ENCODE measurements at places on chromosomes 3 and 15.

DNA sequence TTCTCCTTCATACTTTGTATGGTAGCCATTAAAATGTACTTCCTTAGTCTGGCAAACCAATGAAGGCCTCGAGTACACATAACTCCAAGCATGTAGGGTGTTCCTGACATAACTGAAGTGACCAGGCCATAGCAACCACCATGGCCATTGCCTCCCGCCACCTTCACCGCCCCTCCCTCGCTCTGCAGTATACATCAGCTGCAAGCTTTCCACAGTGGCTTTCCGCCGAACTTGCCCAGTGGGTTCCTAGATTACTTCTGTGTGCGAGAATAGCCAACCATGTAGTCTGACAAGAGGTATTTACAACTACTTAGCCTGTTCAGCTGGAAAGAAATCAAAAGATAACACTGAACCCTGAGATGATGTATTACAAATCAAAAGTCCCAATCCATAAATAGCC, 3.4 kb upstream of the CTNNB1 start:
- DNase-seq: no peak

- no peak for DNase-seq
Observed at GRCh38 chr3:46258525-46258924, 16.3 kb downstream of the CCR3 start.

DNA sequence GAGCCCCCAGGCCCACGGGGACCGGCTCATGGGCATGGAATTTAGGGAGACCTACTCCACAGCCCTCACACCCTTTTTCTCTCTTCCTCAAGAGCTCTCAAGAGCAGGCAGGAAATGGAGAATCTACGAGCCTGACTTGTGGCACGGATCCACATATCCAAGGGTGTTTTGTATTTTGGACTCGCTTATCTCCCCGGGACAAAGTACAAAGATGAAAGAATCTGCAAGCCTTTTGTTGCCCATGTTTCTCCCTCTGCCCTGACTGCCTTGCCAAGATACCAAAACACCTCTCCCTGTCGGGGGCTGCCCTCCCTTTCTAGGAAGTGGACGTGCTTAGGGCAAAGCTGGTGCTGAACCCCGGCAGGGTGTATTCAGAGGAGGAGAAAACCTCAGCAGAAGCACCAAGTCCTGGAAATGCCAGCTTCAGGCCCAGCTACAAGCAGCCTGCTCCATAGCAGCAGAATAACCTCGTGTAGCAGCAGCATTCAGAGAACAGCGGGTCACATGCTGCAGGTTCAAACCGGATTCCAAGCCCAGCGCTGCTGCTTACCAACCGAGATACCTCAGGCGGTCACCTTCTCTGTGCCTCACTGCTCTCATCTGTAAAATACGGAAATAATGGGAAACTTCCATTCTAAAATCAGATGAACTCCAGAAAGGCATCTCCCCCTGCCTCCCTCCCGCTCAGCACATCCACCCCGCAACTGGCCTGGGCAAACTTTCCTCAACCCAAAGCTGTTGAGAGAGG, 35.2 kb downstream of the DNASE1L3 start:
- peak; percentile 24 for DNase-seq

GRCh38 chr15:40793216-40793989, 13.5 kb upstream of the ZFYVE19 start:
- DNase-seq: no peak

DNA sequence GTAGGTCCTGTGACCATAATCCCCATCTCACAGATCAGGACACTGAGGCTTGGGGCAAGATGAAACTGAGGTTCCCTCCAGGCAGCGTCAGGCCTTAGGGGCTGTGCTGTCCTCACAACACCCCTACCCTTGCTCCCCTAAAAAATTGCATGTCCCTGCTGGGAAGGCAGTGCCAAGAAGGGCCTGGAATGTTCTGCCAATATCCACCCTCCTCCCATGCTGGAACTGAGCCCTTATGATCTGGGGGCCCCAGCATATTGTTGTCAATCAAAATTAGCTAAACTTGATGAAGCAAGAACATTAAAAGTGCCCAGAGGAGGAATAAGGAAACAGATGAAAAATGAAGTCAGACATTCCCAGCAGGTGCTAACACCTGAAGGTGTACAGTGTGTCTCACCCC, 13.4 kb upstream of the RTP3 start:
- DNase-seq: no peak

GRCh38 chr3:141471160-141471559, 15.7 kb upstream of the RASA2 start:
- no peak for DNase-seq

DNA sequence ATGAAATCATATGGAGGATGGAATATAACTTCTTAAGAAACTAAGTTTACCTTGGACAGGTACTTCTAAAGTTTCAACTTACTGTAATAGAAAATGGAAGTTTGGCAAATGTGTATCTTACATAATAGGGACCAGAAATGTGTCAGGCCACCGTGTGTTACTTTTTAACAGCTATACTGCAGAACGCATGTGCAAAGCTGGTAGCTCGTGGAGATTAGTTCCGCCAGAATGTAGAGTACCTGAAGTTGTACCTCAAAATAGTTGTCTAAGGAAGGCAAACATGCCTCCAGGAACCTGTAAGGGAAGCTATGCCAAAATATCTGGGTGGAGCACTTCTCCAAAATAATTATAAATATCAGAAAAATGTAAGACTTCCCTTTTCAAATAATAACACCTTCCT, 920.6 kb downstream of the ROBO1 start:
- no peak for DNase-seq

DNA sequence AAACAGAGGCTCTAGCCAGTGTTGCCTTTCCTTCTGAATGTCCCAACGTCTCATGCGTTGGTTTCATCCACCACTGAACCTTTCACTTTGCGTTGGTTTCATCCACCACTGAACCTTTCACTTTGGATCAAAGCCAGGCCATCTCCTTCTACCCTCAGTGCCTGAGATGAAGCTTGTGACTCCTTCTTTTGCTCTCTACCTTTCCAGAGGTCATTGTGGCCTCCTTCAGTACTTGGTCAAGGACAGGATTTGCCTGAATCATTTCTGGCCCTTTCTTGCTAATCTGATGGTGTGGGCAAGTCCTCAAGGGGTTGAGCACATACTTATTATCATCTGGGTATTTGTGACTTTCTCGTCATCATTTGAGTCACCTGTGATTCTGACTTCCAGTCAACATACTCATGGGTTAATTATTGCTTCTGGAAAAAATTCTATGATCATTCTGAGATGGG, 50.0 kb downstream of the SELENOT start:
- no peak for DNase-seq

DNA sequence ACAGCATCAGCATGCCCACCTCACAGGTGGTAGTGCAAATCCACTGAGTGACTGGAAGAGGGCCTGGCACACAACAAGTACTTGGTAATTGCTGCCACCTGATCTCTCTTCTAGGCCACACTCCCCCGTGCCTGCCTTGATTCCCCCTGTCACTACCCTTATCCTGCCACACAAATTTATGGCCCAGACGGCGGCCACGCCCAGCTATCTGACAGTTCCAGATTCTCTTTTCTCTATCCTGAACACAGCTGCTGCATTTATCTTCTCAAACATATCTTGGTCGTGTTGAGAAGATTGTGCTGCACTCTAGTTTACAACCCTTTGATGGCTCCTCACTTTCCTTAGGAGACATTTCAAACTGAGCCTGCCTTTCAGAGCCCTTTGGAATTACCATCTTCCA, 585.2 kb downstream of the NTRK3 start:
- no peak for DNase-seq

- DNase-seq: no peak
Observed at GRCh38 chr3:144415492-144415891, 443.9 kb downstream of the DIPK2A start.

- DNase-seq: no peak
Observed at GRCh38 chr15:38961456-38961855, 396.8 kb upstream of the RASGRP1 start.

GRCh38 chr3:140187656-140188221, 252.8 kb downstream of the CLSTN2 start:
- DNase-seq: no peak

- no peak for DNase-seq
Observed at GRCh38 chr3:38343797-38344594, 2.6 kb upstream of the XYLB start.

DNA sequence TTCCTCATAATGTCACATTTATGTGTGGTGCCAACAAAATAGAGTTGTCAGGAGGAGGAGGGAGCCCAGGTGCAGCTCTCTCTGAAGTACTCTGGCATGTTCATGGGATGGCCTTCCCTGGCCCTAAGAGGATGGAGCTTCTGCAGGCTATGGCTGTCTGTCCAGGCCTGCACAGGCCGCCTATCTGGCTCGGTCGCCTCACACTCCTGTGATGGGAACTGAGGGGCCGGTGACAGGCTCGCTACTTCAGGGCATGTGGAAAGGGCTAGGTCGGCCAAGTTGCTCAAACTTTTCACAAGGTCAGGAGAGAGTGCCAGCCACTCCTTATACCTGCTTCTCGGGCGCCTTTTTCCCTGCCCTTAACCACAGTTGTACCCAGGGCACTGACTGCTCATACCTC, 51.1 kb downstream of the SOX14 start:
- no peak for DNase-seq

DNA sequence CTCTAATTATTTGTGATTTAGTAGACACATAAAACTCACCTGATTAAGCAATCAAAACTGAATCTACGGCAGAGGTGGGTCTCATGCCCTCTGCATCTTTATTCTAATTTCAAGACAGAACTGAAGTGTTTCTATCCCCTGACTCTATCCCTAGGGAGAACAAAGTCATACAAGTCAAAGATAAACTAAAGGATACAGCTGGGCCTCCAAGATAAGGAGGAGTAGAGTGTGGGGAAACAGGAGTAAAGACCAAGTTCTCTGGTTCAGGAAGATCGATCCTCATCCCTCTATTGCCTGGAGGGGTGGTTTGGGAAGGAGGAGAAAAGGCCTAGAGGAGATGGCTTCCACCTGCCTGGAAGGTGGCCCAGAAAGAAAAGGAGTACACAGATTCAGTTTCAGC, 58.7 kb upstream of the BBX start:
- DNase-seq: no peak

DNA sequence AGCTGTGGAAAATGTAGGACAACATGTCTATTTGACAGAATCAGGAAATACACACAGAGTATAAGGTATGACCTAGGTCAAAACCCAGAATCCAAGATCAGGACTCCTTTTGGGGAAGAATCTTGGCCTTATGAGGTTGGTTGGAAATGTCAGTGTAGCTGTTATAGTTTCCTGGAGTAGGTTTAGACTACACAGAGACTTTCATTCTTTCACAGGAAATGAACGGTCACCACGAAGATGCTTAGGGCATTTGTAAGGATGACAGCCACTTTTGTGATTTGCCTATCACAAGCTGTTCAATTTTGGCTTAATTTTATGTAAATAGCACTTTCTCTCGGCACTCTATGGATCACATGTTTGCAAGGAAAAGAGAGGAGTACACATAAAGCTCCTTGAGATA, 18.6 kb upstream of the ZBTB20 start:
- DNase-seq: no peak

- DNase-seq: no peak
Observed at GRCh38 chr3:30186741-30187219, 419.6 kb upstream of the TGFBR2 start.

DNA sequence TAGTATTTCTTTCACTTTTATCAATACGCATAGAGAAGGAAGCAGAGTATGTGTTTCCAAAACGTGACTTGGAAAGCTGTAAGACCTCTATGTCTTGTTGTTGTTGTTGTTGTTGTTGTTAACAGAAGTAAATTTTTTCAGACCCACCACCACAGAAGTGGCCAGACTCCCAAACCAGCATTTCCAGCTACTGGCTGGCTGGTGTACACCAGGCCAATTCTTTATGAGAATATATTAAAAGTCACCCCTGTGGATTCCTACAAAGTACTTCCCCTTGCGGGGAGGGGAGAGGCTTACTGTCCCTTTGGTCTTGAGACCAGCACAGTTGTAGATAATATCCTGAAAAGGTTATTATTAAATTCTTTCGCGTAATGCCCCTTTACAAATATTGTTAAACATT, 1.6 kb upstream of the FOXP1 start:
- no peak for DNase-seq

DNA sequence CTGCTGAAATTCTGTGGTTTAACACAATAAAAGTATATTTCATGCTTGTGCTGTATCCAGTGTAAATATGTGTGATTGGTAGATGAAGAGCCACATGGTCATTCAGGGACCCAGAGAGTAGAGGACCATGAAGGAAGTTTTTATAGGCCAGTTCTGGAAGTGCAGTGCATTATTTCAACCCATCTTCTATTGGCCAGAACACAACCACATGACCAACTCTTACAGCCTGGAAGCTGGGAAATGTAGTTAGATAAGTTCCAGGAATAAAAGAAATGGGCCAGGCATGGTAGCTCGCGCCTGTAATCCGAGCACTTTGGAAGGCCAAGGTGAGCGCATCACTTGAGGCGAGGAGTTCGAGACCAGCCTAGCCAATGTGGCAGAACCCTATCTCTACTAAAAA, 21.4 kb upstream of the PRTG start:
- no peak for DNase-seq

- no peak for DNase-seq
Observed at GRCh38 chr3:115680803-115681345, 57.6 kb downstream of the GAP43 start.

DNA sequence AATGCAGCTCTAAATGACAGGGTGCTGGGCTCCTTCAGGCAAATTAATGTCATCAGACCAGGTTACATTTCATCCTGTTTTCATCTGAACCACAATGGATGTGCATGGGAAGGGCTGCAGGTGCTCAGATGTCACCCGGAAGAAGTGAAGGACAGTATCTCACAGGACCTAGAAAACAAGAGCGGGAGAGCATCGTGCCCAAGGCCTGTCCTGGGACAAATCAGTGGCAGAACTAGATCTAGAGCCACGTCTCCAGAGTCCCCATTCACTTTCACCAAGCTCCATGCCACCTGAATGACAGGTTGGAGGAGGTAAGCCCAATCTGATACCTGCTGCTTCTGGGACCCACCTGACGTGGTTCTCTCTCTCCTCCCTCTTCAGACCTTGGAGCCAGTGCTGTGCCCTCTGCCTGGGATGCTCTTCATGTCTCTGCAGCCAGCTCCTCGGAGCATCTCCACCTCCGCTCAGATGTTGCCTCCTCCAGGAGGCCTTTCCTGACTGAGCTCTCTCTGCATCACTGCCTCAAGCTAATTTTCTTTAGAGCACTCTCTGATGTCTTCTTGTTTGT, 77.3 kb downstream of the CPN2 start:
- no peak for DNase-seq

GRCh38 chr3:43879166-43879565, 188.4 kb downstream of the ABHD5 start:
- no peak for DNase-seq

DNA sequence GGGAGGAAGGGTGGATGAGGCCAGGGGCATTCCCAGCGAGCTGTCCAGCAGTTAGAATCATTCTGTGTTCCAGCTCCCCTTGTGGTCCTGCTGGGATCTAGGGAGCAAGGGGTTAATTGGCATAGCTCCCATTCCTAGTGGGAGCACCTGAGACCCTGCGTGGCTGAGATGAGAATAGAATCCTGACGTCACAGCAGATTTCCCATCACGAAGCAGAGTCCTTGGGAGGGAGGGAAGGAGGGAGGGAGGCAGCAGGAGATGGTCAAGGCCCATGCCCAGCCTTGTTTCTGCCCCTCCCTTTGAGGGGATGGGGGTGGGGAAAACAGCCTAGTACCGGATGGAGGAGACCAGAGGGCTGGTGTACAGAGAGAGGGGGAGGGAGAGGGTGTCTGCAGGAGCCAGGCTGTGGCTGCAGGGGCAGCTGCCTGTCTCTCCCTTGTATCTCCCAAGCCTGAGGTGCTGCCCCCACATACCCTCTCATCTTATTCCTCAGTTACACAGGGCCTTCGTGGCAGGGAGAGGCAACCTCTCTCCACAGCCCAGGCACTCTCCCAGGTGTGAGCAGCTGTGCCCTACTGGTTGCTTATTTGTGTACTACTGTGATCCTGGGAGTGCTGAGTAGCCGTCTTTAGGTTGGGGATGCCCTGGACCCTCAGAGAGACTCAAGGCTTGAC, 5.4 kb downstream of the TYRO3 start:
- no peak for DNase-seq

Data from HuH-7 (cell line).